ENCODE measurements at places on chromosomes 16 and 17.
A peak's percentile ranks its signal among the peaks of the same experiment; 100 is the strongest.

- DNase-seq: no peak
These were observed 188.7 kb upstream of the MPHOSPH6 start for GRCh38 chr16:82358606-82359221.

GRCh38 chr16:28823291-28823872 lies 583 bp downstream of the ATXN2L start:
- no peak for DNase-seq

GRCh38 chr16:60027351-60027750 lies 1293.2 kb upstream of the GOT2 start:
- no peak for DNase-seq

DNA sequence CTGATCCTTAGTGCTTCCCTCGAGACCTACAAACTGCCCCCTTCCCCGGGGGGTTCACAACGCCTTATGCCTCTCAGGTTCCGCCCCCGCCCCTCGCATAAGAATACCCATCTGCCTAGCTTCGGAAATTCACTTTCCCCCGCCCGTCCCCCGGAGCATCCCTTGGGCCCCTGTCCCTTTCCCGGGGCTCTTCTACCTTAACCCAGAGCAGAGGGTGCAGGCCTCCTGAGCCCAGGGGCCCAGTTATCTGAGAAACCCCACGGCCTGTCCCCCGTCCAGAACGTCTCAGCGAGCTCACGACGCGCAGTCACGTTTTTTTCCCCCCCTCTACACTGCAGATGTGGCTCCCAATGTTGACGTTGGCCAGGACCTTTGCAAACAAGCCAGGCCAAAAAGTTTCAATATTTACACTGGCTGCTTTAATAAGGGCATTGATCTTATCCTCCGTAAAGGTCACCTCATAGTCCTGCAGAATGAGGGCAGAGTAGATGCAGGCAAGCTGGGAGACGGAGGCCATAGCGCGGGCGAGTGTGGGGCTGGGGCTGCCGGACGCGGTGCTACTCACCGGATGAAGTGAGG lies 1.4 kb upstream of the NBR1 start:
- DNase-seq: peak; percentile 21

DNA sequence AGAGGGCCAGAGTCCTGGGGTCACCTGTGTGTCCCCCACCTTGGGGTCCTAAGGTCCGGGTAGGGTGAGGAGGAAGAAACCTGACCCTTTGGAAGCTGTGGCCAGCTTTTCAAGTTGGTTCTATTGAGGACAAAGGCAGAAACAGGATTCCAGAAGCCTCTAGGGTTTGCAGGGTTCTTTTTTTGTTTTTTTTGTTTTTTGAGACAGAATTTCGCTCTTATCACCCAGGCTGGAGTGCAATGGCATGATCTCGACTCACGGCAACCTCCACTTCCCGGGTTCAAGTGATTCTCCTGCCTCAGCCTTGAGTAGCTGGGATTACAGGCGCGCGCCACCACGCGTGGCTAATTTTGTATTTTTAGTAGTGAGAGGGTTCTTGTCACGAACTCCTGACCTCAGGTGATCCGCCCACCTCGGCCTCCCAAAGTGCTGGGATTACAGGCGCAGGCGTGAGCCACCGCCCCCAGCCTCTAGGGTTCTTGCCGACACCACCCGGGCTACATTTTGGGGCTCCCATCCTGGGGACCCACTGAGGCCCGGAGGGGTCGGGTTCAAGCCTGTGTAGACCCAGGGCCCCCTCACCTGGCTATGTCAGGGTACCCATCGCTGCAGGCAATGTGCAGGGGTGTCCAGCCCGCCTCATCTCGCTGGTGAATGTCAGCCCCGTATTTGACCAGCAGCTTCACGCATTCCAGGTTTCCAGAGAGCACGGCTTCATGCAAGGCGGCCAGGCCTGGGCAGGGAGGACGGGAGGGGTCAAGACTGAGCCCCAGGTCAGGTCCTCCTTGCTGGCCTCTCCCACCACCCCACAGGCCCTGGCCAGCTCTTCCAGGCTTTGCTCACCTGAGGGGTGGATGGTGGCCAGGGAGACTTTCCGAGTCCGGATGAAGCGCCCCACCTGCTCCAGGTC lies 674 bp downstream of the PPP1R27 start:
- no peak for DNase-seq

DNA sequence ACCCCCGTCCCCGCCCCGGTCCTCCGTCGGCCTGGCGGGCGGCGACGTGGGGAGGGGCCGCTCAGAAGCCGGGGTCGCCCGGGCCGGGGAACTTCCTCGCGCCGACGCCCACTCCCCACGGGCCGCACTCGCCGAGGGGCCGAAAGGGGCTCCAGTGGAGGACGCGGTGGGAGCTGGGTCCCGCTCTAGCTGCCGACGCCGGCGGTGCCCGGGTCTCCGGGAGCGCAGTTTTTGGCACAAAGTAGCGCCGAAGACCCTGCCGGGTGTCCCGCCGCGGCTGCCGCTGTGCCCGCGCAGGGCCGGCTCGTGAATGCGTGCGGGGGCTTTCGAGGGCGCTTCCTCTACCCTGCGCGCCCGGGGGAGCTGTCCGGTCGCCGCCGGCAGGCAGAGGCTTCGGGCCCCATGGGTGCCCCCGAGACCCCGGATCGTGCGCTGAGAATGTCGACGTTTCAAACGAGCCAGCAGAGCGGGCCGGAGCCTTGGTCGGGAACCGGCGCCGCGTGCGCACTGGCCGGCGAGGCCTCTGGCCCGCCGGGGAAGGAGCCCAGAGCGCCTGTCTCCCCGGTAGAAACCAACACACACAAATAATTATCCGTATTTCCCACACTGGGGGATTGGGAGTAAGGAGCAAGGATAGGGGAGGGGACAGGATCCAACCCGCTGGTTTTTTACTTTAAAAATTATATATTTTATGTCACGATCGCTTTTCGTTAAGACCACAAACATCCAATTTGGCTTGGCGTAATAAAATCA lies 46.6 kb upstream of the SLC38A10 start:
- DNase-seq: no peak

- no peak for DNase-seq
These were observed at the start of gene GRIN2C for GRCh38 chr17:74859459-74860228. GRIN2C (minus strand) TSS chr17:74859885; CDS start chr17:74855092, 4,793 bp downstream.

DNA sequence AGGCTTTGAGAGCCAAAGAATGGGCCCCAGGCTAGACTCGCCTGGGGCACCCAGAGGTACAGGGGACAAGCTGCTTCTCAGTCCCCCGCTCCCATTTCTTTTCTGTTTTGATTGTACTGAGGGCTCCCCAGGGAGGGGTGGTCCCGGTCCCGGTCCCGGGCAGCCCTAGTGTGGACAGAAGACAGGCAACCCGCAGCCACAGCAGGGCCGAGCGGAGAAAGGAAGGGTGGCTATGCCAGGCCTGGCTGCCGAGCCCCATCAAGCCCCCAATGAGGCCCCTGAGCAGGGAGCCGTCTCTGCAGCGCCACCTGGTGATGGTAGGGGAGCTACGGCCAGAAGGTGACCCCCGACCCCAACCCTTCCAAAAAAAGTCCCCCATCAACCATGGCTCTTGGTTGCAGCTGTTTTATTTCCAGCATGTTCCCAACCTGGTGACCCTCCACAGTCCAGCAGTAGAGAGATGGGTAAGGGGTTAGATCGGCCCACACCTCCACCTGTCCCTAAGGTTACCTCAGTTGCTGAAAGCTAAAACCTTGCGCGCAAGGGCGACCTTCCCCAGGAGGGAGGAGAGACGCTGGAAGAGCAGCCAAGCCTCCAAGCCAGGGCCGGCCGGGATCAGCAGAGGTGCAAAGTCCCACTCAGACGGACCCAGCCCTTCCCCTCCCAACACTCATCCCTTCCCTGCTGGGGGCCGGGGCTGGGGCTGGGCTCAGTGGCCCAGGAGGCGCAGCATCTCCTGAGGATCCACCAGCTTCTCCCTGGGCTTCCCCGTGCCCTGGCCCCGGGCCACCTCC lies 2.6 kb upstream of the GRIN2C start:
- DNase-seq: peak; percentile 81

DNA sequence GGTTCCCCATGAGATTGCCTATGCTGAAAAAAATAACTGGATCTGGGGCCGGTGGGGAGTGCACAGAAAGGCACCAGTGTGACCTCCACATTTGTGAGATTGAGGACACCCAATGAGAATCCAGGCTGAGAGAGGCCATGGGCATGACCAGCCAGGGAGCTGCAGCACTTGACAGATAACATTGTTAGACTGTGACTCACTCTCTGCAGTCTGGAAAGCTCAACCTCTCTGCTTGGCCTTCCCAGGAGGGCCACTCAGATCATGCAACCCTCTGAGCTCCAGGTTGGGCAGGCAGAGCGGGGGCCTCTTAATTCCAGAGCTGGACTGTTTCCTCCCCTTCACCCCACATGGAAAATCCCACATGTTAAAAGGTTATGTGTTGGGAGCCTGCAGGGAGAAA lies 30.1 kb downstream of the FZD2 start:
- DNase-seq: no peak

DNA sequence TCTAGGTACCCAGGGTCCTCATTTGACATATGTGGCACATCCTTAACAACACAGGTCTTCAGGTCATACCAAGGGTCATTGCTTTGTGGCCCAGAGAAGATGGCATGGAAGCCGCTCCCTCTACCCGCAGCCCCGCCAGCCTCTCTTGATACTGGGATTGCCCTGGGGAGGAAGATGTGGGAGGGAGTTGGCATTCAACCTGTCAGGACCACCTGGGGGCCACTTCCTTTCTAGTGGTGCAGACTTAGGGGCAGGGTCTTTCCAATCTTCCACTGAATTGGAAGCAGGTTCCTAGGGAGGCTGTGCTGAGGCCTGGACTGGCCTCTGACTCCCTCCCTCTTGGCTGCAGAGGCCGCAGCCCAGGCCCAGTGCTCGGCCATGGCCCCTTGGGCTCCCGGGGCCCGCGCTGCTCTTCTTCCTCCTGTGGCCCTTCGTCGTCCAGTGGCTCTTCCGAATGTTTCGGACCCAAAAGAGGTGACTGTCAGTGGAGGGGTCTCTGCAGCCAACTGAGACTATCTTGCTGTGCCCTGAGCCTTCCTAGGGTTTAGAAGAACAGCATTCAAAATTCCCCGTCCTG lies 5.1 kb upstream of the HEXIM1 start:
- DNase-seq: peak; percentile 53

GRCh38 chr16:64830653-64831052 lies 291.2 kb downstream of the CDH11 start:
- no peak for DNase-seq

GRCh38 chr17:71530248-71530647 lies 590.6 kb upstream of the SOX9 start:
- no peak for DNase-seq

GRCh38 chr17:5405400-5405799 lies 14.1 kb downstream of the NUP88 start:
- DNase-seq: no peak

- no peak for DNase-seq
These were observed 2.4 kb downstream of the FBRS start for GRCh38 chr16:30660424-30661261.

GRCh38 chr17:6713918-6714271 lies 726 bp upstream of the SLC13A5 start:
- DNase-seq: no peak

DNA sequence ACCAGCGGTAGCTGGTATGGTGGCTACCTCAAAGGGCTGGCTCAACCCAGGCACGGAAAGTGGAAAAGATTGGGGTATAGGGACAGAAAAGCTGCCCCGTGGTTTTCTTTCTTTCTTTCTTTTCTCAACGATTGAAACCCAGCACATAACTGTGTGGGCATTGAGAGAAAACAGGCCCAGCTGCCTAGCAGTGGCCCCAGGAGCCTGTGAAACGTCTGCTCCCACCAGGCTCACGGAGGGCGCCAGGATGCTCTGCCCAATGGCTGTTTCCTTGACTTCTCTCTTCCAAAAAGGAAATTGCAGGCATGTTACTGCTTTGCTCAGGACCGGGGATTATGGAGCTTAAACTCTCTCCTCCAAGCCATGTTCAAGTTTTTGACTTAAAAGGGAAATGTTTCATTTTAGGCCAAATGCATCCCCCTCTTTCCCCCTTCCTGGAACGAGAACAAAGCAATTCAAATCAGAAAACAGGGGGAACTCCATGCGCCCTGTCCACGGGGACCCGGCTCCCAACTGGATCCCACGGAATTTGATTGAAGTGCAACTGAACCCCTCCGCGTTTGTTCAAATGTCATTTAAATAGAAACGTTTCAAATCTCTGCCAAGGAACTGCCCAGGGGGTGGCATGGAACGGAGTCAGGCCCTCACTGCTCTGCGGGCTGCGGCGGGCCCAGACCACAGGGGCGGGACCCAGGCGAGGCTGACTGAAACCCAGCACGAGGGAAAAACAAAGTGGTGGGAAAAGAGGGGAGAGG lies 133.5 kb downstream of the RGS9 start:
- no peak for DNase-seq

- no peak for DNase-seq
These were observed 217.2 kb downstream of the SNX29 start for GRCh38 chr16:12193692-12194091.

DNA sequence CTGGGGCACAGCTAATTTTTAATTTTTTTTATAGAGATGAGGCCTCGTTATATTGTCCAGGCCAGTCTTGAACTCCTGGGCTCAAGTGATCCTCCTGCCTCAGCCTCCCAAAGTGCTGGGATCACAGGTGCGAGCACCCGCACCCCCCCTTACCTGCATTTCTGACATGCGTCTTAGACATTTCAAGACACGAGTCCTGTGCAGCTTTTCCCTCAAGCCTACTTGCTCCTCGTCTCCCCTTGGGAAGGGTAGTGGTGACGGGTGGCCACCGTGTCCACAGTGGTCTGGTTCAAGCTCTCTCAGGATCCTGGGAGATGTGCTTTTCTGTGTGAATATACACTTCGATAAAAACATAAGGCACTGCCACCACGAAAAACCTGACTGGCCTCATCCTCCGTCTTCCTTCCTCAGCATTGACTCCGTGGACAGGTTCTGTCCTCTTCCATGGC lies 9.6 kb downstream of the CANT1 start:
- no peak for DNase-seq

DNA sequence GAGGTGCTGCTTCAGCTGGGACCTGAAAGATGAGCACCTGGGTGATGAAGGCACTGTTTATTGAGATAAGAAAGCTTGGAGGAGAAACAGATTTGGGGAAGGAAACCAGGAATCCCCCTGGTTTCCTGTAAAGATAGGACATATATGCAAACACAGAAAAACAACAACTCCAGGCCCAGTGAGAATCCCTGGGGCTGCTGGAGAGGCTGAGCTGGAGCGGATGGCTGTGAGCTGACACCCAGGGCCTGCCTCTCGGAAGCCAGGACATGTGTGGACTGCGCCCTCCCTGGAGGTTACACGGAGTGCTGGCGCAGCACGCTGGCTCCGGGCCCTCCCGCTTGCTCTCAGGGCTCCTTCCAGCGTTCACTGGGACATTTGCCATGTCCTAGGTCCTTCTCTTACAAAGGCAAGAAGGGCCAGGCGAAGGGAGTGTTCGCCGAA lies 57.5 kb downstream of the CYB5B start:
- DNase-seq: no peak

- no peak for DNase-seq
These were observed 379.2 kb upstream of the ZFHX3 start for GRCh38 chr16:73427164-73427563.

All from kidney (tissue), 22 donors.